Kidney glomerular epithelial cell (primary cell): ENCODE measurements at places on chromosomes 5 and 9.

GRCh38 chr5:140202078-140202477, 27.1 kb downstream of the CYSTM1 start:
- DNase-seq, result no peak

- no peak for DNase-seq
These were observed 13.4 kb downstream of the WNT8A start for GRCh38 chr5:138096997-138097828.

DNA sequence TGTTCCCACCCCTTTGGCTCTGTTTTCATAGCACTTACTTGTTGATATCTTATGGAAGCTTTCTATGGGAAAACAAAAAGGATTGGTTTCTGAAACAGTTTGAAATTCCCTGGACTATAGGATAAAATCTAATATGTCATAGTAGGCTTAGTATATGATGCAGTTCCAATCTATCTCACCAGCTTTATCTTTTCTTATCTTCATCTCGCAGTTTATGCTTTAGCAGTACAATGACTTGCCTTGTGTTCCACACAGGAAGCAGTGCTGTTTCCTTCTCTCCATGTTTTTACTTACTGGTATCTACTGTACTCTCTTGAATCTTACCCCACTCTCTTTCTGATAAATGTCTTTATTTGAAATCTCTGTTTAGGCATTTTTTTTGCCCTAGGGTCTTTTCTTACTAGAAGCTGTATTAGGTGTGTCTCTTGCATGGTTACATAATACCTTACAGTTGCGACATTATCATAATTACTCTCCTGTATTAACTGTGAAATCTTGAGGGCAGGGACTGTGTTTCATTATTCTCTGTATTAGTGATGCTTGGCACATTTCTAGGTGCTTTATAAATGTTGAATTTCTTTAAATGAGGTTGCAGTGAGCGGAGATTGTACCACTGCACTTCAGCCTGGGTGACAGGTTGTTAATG, 76.3 kb downstream of the FOCAD start:
- DNase-seq, result no peak

- DNase-seq, result peak; percentile 20
These were observed 164.9 kb downstream of the PBX3 start for GRCh38 chr9:125911861-125912644.

GRCh38 chr9:89015336-89015735, 24.1 kb downstream of the S1PR3 start:
- DNase-seq, result no peak

GRCh38 chr9:130212543-130213297, 40.5 kb downstream of the NCS1 start:
- DNase-seq, result peak; percentile 16

DNA sequence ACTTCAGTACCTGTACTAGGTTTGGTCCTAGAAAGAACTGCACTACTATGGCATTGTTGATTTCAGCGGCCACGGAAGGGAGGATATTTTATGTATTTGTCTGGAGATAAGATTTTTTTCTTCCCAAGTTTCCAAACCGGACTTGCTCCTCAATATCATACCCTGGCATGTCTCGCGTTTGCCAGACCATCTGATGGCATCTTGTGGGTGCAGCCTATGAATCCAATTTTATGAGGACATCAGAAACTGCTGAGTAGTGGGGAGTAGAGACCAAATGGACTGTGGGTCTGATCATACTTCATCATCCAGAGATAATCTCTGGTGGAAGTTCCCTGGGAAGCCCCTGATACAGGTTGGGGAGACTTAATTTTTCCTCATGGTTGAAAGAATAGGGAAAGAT, 716.1 kb upstream of the WWC1 start:
- no peak for DNase-seq

DNA sequence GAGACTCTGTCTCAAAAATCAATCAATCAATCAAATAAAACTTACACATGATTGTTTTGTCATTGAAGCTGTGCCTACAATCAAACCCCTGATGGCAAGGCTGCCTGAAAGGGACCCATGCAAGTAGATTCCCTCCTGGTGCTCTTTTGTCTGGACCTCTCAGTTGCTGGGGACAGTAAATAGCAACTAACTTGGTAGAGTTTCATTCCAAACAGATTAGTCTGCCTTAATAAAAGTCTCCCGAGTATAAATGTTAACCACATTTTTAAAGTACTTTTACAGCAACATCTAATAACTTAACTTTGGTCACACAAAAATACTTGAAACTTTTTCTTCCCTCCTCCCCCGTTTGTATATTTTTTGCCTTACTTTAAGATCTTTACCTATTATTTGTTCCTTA, 105.5 kb downstream of the FEM1C start:
- DNase-seq, result no peak

DNA sequence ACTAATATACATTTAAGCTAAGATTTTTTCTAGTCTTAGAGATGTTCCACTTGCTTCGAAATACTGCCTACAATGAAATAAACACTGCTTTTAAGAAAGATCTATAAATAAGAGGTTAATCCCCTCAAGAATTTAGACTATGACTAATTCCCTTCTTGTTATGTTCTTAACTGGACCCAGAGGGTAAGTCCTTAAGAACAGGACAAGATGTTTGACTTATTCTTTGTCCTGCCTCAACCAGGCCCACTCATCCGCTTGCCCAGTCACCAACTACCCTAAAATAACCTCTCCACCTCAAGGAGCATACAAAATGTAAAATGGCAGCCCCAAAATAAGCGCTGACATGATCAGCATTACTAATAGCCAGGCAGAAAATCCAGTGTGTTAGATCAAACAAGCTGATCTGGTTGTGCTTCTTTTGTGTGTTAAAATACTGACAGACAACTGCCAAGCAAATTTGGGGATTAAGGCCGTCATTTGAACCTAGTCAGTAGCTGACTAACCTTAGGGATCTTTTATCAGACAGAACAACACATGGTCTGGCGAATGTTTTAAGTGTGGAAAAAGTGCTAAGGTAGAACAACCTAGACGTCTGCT, 93.7 kb upstream of the SMC5 start:
- DNase-seq, result no peak

DNA sequence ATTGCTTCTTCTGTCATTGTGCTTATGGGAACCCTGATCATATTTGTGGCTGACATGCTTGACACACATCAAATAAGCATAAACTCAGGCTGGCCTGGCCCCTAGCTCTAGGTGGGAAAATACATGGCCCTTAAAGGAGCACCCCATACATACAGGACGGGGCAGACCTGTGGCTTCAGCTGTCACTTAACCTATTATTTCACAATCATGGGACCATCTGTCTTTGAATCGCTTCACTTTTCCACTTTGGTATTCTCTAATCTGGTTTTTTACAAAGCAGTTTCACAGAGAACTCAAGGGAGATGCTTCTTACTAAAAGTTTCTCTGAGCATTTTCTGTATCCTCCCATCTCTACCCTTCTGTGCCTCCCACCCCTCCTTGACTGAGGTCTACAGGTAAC, 34.6 kb upstream of the LRRTM2 start:
- no peak for DNase-seq

- no peak for DNase-seq
These were observed 131.8 kb upstream of the GABRP start for GRCh38 chr5:170651604-170652277.

- DNase-seq, result no peak
These were observed 16.4 kb downstream of the MFAP3 start for GRCh38 chr5:154055201-154055600.

DNA sequence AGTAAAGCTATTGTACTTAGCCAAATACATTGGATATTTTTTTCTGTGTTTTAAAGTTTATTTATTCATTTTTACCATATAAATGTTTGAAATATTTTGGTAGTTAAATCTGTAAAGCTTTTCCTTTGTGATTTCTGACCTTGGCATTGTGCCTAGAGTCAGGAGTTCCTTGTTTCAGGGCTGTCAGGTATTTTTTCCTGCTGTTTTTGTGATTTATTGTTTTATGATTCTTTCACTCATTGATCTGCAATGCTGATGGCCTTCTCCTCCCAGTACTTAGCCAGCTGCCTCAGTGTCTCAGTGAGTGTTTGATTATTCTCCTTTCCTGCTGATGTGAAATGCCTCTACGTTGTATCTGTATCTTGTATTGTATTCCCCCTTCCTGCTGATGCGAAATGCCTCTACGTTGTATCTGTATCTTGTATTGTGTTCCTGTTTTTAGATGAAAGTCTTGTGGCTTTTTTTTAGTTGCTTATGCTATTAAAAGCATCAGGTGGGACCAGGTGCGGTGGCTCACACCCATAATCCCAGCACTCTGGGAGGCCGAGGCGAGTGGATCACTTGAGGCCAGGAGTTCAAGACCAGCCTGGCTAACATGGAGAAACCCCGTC, 61.0 kb downstream of the EHMT1 start:
- no peak for DNase-seq

DNA sequence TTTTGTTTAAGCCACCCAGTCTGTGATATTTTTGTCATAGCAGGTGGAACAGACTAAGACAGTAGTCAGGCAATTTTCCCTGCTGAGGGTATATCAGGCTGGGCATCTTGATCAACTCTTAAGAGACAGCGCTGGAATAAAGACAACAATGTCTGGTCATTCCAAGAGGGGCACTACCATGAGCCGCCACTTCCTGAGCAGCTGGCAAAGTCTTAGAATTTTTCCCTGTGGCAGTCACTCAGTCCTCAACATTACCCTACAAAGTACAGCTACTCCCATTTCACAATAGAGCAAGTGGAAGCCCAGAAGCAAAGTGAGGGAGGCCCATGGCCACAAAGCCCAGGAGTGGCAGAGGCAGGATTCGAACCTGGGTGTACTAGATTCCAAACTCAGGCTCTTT, 74.8 kb downstream of the SH3PXD2B start:
- no peak for DNase-seq

- DNase-seq, result no peak
These were observed 200.2 kb downstream of the DAB2IP start for GRCh38 chr9:121851641-121852091.

DNA sequence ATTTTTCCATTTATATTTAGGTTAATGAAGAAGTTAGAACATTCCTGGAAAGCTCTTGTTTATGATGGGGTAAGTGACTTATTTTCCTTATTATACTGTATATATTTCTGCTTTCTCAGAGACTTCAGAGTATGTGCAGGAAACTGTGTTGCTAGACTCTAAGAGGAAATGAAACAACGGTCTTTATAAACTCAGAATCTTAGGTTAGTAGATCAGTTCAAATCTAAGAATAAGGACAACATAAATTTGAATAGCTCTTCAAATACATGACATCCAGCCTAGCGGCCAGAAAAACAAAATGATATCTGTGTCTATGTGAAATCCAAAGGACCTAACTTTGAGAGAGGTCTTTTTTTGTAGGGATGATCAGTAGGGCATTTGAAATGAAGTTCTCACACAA, 94.3 kb downstream of the PRKACG start:
- DNase-seq, result no peak

DNA sequence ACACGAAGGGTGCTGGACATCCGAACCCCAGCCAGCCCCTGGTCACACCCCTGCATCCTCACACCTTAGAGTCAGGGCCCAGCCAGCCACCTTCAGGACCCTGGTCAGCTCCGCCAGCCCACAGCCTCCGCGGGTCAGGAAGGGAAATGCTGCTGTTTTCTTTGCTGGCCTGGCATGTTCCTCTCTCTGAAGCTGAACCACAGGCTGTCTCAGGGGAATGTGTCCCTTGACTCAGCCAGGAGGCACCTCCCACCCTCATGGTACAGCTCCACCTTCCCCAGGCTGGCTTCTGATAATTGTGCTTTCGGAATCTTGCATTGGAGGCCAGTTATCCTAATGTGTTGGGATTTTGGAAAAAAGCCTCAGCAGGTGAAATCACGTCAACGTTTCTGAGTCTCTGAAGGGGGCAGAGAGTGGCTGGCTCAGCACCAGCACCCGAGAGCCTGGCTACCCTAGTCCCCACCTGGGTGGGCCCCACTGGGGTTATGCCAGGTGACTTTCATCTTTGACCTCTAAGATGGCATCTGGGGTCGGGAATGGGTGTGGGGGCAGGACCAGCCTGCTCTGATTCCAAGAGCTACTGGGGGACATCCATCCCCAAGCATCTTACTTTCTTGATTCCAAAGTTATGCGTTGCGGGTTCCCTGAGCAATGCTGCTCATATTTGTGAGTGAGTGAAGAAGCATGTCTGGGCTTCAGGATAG, 9.8 kb upstream of the OLFM1 start:
- peak; percentile 1 for DNase-seq

DNA sequence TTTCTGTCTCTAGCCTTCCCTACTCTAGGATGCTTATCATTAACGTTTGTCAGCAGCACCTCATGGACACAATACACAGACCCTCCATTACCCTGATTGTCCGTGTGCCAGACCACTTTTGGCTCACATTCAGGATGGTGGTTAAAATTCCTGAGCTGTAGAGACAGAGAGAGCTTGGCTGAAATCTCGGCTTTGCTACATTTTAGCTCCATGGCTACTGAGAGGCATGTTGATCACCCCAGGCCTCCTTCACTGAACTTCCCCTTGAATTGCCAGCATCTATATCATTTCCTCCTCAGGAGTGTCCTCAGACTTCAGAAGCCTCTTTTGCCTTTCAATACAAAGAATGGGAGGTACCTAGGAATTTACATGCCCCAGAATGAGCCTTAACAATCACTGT, 104.7 kb upstream of the ISL1 start:
- no peak for DNase-seq

DNA sequence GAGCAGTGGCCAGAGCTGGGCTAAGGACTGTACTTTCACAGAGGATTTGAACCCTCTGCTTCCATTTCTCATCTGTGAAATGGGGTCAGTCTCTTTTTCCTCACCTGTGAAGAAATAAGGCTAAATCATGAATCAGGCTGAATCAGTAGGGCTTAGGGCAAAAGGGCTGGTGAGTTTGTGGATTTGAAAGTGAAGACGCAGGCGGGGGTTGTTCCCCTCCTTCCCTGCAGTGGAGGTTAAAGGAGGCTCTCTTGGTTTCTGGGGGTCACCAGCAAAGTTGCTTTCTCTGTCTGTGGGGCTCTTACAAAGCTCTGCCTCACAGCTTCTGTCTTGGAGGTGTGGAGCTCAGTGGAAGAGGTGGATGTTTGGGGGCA, 17.6 kb upstream of the NDST1 start:
- no peak for DNase-seq

DNA sequence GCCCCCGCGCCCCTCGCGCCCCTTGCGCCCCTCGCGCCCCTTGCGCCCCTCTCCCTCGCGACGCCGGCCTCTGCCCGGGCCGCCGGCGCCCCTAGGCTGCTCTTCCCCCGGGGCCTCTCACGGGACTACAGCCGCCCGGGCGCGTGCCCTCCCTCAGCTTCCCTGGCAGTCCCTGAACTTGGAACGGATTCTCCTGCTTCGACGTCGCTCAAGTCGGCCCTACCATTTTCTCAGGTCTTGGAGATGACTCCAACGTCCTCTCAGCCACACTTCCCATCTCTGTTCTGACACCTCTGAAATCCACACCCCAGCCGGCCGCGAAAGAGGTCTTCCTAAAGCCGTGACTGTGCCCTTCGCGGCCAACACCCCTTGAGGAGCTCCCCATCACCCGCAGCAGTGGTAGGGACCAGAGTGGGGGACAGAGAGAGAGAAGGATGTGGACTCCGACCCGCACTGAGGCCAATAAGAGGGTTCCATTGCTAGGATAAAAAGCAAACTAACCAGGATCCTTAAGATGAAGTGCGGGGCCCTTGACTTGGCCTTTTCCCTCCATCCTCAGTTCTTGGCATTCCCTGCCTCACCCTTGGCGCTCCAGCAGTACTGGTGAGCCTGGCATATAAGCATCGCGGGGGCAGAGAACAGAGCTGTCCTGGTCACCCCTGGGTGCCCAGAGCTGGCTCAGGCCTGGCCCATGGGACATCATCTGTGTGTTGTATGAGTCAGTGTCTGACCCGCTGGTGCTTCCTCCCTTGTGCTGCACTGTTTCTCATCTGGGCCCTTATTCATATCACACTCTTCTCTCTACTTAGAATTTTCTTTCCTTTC, 38.6 kb upstream of the GARNL3 start:
- peak; percentile 3 for DNase-seq

GRCh38 chr9:121568343-121569265, 69.0 kb upstream of the GGTA1 start:
- no peak for DNase-seq

- DNase-seq, result no peak
These were observed 21.2 kb upstream of the PCSK5 start for GRCh38 chr9:75869236-75869635.
